ENCODE measurements at places on chromosomes 5 and 9. TPM values are rescaled to one million over a fixed set of nuclear protein-coding genes. Genes with fewer than 3 reads are reported as not detected.

Gene OBP2A
- not detected for total RNA-seq

Gene SPRY4
- not detected for total RNA-seq

Gene ARHGEF28
- total RNA-seq = not detected

Gene CMBL
- 1.5 TPM for total RNA-seq

Gene RNF180
- total RNA-seq = not detected

Gene FBXL7
- not detected for total RNA-seq

Gene SERF1A
- total RNA-seq = 13.8 TPM

Gene ZFP37
- total RNA-seq = 2.9 TPM

Gene LMNB1
- 28.2 TPM for total RNA-seq

Gene PCDHGA9
- total RNA-seq = 0.17 TPM

Gene GRIA1
- not detected for total RNA-seq

Gene ENTPD8
- not detected for total RNA-seq

Gene SPATA31A7
- total RNA-seq = not detected

Gene SLC4A9
- total RNA-seq = not detected

Gene IL5
- not detected for total RNA-seq

Gene GABRB2
- not detected for total RNA-seq

Gene LCN15
- not detected for total RNA-seq

Gene CDKN2B-AS1
- 2.2 TPM for total RNA-seq

Gene GAPVD1
- total RNA-seq = 76.4 TPM

Gene GLE1
- 31.1 TPM for total RNA-seq

Gene ZCCHC10
- 20.6 TPM for total RNA-seq

Gene CDH10
- total RNA-seq = not detected

Gene LRRC14B
- not detected for total RNA-seq

Gene MARCOL
- total RNA-seq = not detected

Gene NXNL2
- not detected for total RNA-seq

Gene FABP6
- not detected for total RNA-seq

Gene IRX2
- not detected for total RNA-seq

Gene CCDC192
- total RNA-seq = not detected

Gene GABRA6
- not detected for total RNA-seq

Gene SLC25A25
- total RNA-seq = 22.0 TPM

Gene C9orf153
- total RNA-seq = 0.55 TPM

Gene FAXDC2
- not detected for total RNA-seq

Gene FBN2
- 0.30 TPM for total RNA-seq

Gene IL9
- total RNA-seq = not detected

Gene KIF24
- 0.22 TPM for total RNA-seq

Gene ITGA1
- total RNA-seq = 4.2 TPM

Gene COL5A1
- total RNA-seq = 1.5 TPM

Gene TAF11L10
- total RNA-seq = not detected

Gene TCF7
- 770 TPM for total RNA-seq
